ENCODE measurements at places on chromosomes 2 and 18.

DNA sequence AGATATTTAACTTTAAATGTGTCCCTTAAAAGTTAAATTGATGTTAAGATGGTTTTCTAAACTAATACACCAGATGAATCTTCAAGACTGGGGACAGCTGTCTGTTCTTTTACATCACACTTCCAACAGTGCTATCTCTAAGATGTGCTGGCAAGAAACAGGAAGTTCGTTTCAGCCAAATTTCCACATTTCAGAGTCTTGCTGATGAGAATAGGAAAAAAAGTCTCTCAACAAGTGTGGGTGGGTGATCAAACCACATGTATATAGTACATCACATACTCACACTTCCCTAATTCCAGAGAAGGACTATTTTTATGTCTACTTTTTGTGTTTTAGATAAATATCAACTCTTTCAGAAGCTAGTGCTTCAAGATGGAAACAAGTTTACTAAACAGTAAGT lies 1712.8 kb upstream of the TMEFF2 start:
- no peak for DNase-seq

- DNase-seq = no peak
Measured at GRCh38 chr2:95578539-95578938, 13.3 kb upstream of the TRIM43 start.

DNA sequence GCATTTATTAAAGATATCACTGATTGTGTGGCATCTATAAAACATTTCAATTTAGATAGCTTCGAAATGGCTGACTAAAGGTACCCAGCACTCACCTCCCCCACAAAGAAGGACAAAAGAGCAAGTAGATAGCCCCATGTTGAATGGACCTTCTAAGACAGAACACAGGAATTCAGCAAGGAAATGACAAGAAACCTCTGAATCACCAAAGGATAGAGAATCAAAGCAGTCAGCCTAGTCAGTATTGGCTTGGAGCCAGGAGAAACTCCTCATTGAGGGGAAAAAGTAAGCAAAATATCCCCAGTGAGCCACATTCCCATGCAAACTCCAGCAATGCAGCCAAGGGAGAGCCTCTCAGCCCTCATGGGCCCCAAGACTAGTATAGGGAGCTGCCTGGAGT lies 113.7 kb downstream of the BARD1 start:
- no peak for DNase-seq

GRCh38 chr18:66564236-66564635 lies 39.7 kb downstream of the CDH19 start:
- DNase-seq = no peak

GRCh38 chr2:186522450-186522849 lies 36.4 kb downstream of the ZC3H15 start:
- DNase-seq = no peak

DNA sequence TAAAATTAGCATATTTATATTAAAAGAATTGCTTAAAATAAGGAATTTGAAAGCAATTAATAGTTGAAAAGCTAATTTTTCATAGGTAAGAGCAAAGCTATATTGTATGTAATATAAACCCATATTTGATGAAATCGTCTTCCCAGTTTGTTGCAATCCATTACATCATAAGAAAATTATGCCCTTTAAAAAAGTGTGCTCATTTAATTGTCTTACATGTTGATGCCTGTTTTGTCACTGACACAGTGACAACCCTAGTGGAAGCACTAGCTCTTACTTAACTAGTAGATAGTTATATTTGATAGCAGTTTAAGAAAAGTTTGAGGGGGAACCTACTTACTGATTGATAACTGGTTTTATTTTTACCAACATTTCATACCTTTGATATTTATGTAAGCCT lies 30.0 kb upstream of the IL18RAP start:
- DNase-seq = no peak

GRCh38 chr2:86025229-86025820 lies 80.4 kb downstream of the POLR1A start:
- no peak for DNase-seq

DNA sequence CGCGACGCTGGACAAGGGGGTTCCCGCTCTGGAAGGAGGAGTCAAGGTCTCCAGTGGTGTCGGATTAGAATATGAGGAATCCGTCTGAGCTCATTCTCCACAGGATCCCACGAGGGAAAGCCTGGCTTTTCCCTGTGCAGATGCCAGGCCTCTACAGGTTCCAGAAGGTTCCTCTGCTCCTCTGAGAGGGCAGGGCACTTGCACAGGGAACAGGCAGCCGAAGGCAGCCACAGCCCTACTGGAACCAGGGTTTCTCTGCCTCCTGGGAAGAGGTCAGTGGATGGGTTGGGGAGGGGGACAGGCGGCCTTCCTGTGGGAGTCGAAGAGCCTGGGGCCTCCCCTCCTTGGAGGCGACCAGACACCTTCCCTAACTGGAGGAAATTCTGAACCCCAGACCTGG lies 1.7 kb upstream of the AQP12A start:
- DNase-seq = no peak

DNA sequence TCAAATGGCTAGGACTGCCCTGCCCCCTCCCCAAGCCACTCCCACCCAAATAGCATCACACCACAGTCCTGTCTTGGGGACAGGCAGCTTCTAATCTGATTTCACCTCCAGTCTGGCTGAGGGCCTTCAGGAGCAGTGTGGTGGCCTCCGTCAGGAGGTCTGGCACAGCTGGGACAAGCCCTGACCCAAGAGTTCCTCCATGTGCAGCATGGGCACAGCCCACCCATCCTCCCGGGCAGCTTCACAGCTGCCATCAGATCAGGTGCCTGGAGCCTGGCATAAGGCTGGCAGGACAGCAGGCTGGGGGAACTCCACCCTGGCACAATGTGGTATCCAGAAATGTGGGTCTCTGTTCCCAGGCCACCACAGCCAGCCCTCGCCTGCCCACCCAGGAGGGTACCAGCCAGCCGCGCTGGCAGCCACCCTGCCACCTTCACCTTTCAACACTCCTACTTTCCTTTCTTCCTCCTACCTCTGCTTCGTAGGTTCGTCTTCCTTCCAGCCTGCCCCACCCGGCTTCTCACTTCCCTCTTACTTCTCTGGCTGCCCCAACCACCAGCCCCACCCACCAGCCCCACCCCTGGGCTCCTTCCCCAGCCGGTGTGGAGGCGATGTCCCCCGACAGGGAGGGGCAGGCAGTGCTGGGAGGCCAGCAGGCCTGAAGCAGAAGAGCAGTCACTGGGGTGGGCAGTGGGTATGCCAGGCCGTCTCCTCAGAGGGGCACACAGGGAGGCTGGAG lies at the start of gene CAPG:
Gene CAPG, minus strand, starts transcription at position 522 of the 739 bp plus-strand sequence. CDS start 8,221 bp downstream, outside the sequence.
- DNase-seq = no peak

DNA sequence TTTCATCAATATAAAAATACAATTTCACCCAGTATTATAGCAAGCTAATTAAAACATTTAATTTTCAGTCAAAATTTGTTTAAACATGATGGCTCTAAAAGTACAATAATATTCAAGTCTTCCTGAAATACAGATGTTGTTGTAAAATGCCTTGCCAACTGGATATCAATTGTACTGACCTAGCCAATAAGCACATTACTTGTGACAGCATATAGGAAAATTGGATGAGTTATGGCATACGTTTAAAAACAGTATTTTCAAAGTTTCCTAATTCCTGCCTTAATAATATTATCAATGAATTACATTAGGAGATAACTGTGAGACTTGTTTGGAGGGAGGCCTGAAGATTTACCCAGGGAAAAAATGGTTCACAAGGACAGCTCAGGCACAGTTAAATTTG lies 336.9 kb upstream of the CDH20 start:
- no peak for DNase-seq

Measured in NCI-H510A treated with DMSO at 0.1 percent for 48 hours (cell line).